A549 treated with dexamethasone at 1 μM for 4 hours (cell line): ENCODE measurements at places on chromosomes 3 and 15. TPM values are rescaled to one million over a fixed set of nuclear protein-coding genes. Genes with fewer than 3 reads are reported as not detected.

The ZSCAN2 gene
- 10.7 to 13.9 TPM (median 13.2 TPM) in 5 replicates for total RNA-seq

The ADAMTSL3 gene
- total RNA-seq: 0.24 to 0.56 TPM (median 0.42 TPM) in 5 replicates

The GOLGA8H gene
- 2.2 to 3.7 TPM (median 2.9 TPM) in 5 replicates for total RNA-seq

The CCDC13 gene
- total RNA-seq: 0.39 to 0.61 TPM (median 0.50 TPM) in 5 replicates

The EXD1 gene
- 0.35 TPM in 1 of 5 replicates, not detected in the others for total RNA-seq

The XCR1 gene
- not detected in 5 replicates for total RNA-seq

The ADGRG7 gene
- not detected in 5 replicates for total RNA-seq

The NR2E3 gene
- total RNA-seq: 0.09 to 0.41 TPM (median 0.23 TPM) in 5 replicates

The ZNF620 gene
- total RNA-seq: 1.7 to 2.0 TPM (median 1.8 TPM) in 5 replicates

The SLC22A13 gene
- 0.07 to 0.09 TPM (median 0.08 TPM) in 4 of 5 replicates, not detected in the other for total RNA-seq

The ARRDC4 gene
- 0.13 to 0.20 TPM (median 0.15 TPM) in 5 replicates for total RNA-seq
